Hematopoietic multipotent progenitor cell (in vitro differentiated cells): ENCODE measurements at places on chromosomes 11 and 22.

- DNase-seq: no peak
Observed at GRCh38 chr11:45635907-45636306, 29.5 kb downstream of the CHST1 start.

- DNase-seq: no peak
Observed at GRCh38 chr11:74322667-74323066, 11.2 kb upstream of the P4HA3 start.

- no peak for DNase-seq
Observed at GRCh38 chr11:124190298-124191139, 7.4 kb downstream of the OR10D3 start.

DNA sequence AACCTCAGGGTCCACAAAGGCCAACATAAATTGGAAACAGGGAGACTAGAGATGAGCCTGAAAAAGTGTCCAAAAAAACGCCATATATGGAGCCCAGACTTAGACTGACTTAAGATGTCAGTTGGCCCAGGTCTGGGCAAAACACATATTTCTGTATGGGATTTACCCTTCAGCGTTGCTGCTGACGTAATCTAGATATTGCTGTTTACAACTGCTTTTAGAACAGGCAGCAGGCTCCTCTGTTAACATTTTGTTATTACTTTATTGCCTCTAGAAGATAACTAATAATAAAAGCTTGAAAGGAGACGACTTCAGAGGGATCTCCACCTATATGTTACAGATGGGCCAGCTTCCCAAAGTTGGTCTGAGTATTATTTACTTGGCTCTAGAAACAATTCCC, 8.7 kb downstream of the ME3 start:
- DNase-seq: no peak

- DNase-seq: no peak
Observed at GRCh38 chr22:27577574-27577969, 224.0 kb downstream of the MN1 start.

- DNase-seq: no peak
Observed at GRCh38 chr11:122803306-122803705, 35.0 kb upstream of the CRTAM start.

GRCh38 chr11:24739637-24740036, 242.8 kb downstream of the LUZP2 start:
- DNase-seq: no peak

- no peak for DNase-seq
Observed at GRCh38 chr11:104043678-104044239, 7.3 kb downstream of the DDI1 start.

DNA sequence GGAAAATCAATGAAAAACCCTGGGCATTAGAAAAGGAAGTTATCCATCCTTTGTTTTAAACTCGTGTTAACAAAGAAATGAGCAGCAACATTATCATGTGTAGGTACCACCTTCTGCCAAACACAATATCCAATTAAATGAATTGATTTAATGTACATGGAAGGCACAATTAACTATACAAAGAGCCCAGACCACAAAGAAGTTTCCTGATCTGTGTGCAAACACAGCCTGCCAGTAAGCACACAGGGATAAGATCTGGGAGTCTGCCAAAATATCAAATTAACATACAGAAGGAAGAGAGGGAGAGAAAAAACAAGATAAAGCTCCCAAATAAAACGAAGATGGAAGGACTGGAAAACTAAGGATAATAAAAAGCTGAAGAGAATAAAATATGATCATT, 54.1 kb upstream of the SLC25A1 start:
- DNase-seq: no peak

GRCh38 chr22:24564376-24565058, 8.7 kb downstream of the SNRPD3 start:
- DNase-seq: no peak
